ENCODE measurements at places on chromosomes 7 and 10. TPM values are rescaled to one million over a fixed set of nuclear protein-coding genes. Genes with fewer than 3 reads are reported as not detected.
A peak's percentile ranks its signal among the peaks of the same experiment; 100 is the strongest.

DNA sequence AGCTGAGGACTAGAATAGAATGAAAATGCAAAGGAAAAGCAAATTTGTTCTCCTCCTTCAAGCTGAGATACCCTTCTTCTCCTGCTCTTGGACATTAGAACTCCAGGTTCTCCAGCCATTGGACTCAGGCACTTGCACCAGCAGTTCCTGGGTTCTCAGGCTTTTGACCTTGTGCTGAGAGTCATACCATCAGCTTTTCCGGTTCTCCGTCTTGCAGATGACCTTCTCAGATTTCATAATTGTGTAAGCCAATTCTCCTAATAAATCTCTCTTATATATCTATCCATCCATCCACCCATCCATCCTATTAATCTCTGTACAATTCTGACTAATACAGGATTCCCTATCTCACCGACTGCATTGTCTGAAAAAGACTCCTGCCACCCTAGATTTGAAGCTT is 108.3 kb downstream of the AHR start:
- peak; percentile 55 for DNase-seq

DNA sequence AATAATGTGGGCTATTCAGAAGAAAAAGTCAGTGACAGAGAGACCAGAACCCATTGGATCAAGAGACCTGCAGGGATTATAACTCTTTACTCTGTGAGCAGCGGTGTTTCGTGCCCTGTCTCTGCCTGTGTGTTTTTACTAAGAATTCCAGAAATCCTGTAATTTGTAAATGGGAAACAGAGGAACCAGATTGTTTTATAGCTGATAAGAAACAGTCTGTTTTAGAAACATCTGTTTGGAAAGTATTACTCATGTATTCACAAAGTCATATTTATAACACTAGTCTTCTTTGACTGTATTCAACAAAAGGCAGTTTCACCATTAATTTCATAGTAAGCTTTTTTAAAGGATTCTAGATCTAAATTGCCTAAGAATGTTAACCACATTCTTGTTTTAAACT is 30.0 kb upstream of the VDAC2 start:
- DNase-seq, result peak; percentile 11

- no peak for DNase-seq
Measured at GRCh38 chr10:124078028-124078427, 15.4 kb downstream of the CHST15 start.

- DNase-seq, result no peak
Measured at GRCh38 chr7:8042796-8043535, 74.4 kb downstream of the GLCCI1 start.

GRCh38 chr7:149459540-149460452 is 1.1 kb downstream of the ZNF777 start:
- DNase-seq, result peak; percentile 21

DNA sequence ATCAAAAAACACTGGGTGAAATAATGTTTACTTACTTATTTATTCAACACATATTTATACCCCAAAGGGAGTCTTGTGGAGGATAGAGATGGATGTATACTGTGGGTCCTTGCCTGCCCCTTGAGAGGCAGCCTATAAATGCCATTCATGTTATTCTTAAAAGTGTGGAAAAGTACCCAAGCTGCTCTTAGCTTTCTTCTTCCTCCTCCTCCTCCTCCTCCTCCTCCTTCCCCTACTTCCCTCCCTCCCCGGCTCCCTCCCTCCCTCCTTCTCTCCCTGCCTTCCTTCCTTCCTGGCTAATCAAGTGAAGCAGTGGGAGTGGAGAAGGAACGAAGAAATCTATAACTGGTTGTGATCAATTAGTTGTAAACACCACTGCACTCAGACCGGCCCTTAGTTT is 21.2 kb upstream of the IGF2BP3 start:
- DNase-seq, result peak; percentile 20

- DNase-seq, result no peak
Measured at GRCh38 chr7:136049818-136050461, 72.8 kb upstream of the MTPN start.

DNA sequence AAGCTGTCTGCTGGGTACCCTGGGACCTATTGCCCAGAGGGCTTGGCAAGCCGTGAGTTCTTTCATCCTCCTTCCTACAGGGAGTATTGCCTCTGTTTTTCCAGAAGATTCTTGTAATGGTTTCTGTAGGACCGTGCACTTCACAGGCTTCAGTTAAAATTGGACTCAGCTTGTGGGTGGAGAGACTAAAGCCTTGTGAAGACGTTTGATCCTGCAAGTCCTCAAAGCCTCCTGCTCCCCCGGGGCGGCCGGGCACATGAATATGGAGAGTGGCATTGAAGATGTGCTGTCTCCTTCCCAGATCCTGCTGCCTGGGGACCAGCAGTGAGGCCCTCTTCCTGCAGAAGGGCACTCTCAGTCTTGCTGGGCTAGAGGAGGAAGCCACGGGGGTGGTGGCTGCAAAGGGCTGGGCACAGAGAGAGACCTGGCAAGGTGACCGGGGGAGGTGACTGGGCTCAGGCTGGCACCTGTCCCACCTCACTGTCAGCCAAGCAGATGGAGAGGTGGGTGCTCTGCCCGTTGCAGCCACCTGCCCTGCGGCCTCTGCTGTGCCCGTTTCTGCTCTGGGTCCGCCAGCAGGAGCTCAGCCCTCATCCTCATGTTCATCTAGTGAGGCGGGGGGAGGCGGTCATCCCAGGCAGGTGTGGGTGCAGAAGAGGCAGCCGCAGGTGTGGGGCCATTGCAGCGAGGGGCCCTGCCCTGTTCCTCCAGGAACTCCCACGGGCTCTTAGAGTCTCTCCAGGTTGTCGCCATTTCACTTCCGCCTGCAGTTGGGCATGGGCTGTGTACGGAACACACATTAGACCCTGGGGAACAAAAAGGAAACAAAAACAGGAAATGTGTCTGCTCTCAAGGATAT is 55.7 kb downstream of the TMEM209 start:
- no peak for DNase-seq

- peak; percentile 28 for DNase-seq
Measured at GRCh38 chr10:72567889-72568640, 57.8 kb downstream of the MICU1 start.

GRCh38 chr7:28037220-28038010 is 143.2 kb downstream of the JAZF1 start:
- DNase-seq, result peak; percentile 99

GRCh38 chr7:93856323-93856722 is 34.2 kb downstream of the TFPI2 start:
- no peak for DNase-seq

- no peak for DNase-seq
Measured at GRCh38 chr7:103594186-103594585, 148.2 kb upstream of the SLC26A5 start.

DNA sequence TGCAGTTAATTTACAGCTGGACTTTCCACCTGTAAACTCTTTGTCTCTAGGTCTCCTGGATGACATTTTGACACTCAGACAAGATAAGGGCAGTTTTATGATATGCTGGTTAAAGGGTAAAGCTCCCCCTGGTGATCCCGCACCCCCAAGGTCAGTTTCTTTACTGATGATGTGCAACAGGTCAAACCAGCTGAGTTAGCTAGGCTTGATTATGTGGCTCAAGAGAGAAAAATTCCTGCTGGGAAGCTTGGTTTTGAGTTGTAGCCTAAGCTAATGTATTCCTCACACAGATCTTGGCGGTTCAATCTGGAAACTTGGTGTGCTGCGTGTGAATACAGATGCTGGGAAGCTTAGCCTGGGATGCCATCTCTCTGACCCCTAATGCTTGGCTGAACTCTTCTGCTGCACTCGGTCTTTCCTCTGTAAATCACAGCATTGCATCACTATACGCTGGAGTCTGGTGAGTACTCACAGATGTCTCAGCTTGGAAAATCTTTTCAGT is 11.4 kb upstream of the AKR1D1 start:
- DNase-seq, result peak; percentile 40

- no peak for DNase-seq
Measured at GRCh38 chr7:127754457-127754856, 102.5 kb downstream of the SND1 start.

DNA sequence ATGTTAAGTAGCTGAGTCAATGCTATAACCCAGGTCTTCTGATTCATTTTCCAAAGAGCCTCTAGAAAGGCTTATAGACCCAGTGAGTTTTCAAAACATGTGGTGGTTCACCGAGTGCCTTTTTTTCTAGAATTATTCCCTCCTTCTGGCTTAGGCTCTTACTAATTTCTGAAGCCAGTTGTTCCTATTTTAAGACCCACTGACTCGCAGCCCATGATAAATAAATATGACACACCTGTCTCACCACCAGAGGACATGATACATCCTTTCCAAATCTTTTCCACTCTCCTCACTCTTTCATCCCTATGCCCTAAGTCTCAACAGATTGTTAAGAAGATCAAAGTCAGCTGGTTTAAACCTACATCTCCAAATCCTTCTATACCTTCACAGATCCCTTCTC is 126.0 kb upstream of the WNT16 start:
- DNase-seq, result peak; percentile 7

DNA sequence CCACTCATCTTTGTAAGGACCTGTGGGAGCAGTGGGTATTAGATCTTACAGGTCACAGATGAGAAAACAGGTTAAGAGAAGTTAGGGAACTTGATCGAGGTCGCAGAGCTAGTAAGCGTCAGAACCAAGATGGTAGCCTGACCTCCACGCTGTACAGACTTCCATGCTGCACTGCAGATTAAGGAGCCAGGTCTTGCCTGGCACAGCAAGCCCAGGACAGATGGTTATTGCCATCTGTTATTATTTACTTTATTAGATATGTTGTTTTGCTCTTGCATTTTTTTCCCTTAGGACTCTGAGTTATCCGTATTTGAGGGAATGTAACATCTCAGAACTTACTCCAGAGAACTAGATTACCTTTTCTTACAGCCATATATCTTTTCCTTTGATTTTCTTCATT is 147.2 kb downstream of the NSUN6 start:
- DNase-seq, result no peak

GRCh38 chr10:126294451-126294850 is 93.8 kb downstream of the ADAM12 start:
- DNase-seq, result no peak

GRCh38 chr7:151378011-151378410 is 31.8 kb downstream of the WDR86 start:
- DNase-seq, result no peak

- DNase-seq, result no peak
Measured at GRCh38 chr7:17134786-17135185, 163.7 kb upstream of the AHR start.

DNA sequence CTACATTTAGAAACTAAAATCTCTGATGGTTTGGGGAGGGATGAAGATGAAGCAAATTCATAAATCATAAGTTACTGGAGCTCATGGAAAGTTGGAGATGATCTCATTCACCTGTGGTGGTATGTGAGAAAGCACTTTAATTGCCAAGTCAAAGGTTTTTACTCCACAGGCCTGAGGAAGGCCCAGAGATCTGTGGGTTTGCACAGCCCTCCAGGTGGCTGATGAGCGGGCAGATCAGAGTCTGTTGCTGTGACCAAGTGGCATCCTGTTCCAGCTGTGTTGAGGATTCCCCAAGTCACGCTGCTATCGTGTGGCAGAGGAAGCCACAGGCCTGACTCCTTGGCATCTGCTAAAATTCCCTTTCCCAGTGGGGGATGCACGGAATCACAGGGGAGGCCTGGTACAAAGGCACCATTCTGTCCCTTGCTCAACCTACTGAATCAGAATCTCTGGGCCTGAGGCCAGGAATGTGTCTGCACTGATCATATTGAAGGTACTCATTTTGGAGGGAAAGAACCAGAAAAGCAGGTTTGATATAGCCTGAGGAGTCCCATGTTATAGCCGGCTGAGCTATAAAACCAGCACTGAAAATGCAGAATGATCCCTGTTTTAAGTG is 19.7 kb upstream of the DDC start:
- peak; percentile 84 for DNase-seq

DNA sequence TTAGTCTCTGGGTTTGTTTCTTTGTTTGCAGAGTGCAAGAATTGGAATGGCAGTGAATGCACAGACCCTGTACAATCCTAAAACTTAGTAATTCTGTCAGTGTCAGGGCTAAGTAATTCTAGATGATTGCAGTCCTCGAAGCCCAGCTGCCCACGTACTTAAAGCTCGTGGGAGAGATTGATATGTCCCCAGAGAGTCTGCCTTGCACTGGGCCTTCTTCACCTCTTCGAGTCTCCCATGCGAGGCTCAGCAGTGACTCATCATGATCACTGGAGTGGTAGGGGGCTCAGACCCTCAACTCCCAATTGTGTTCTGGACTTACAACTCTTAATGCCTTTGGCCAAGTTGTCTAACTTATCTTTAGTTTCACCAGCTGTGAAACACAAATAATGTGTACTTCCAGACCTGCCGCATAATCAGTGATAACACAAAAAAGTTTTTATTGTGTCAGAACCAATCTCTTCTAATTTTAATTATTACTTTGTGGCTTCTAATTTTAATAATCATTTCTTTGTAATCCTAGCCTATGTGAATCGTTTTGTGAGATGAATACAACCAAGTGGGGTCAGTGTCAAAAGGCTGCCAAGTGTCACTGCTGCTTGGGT is 345.6 kb upstream of the LRGUK start:
- DNase-seq, result no peak

DNA sequence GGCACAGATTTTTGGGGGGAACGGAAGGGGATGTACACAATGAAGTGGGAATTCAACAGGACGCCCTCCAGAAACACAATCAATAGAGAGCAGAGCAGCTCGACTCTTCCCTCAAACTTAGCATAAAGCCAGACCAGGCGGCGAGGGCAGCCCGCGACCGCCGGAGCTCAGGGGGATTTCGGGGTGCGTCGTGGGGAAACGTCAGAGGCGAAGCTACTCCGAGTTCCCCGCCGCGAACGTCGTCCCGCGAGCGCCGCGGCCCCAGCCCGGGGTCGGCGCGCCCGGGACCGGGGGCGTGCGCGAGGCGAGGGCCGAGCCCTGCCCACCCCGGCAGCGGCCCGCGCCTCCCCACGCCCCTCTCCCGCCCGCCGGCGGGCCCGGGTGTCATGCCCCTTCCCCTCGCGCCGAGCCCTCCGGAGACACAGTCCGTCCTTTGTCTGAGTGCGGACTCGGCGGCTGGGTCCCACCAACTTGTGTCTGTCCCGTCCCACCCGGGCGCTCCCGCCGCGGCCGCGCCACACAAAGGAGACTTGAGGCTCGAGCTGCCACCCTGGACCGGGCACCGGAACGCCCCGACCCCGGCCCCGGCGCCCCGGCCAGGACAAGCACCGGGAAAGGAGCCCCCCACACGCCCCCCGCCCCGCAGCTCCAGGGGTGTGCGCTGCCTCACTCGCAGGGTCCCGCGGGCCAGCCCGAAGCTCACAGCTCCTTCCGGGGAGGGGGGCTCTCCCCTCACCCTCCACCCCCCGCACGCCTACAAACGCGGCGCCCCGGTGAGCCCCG is 634 bp downstream of the EZH2 start:
- DNase-seq, result peak; percentile 15

CPA4 gene
- 17.9 TPM for total RNA-seq

PALD1 gene
- 0.10 TPM for total RNA-seq

SH2D4B gene
- total RNA-seq, result 0.10 TPM

LEP gene
- total RNA-seq, result not detected

ITIH5 gene
- 7.6 TPM for total RNA-seq

CYP26C1 gene
- not detected for total RNA-seq

RAB19 gene
- total RNA-seq, result not detected

PDK4 gene
- total RNA-seq, result 2.3 TPM

NANOS1 gene
- 1.6 TPM for total RNA-seq

NUP42 gene
- total RNA-seq, result 51.5 TPM

TMEM229A gene
- total RNA-seq, result not detected

TPST1 gene
- 36.5 TPM for total RNA-seq

CNNM1 gene
- total RNA-seq, result 1.4 TPM

NRG3 gene
- not detected for total RNA-seq
